SK-N-SH (cell line): ENCODE measurements at places on chromosomes 4 and X.

- H3K36me3 ChIP-seq, result no peaks in the 10 kb centered on the region
- no peaks in the 10 kb centered on the region for H3K4me1 ChIP-seq
- peak overlapping the region; percentile 77 for H3K27ac ChIP-seq
- DNase-seq, result no peak
- H3K4me3 ChIP-seq, result no peak overlapping the region
Observed at GRCh38 chrX:18692541-18692940, 14.9 kb upstream of the PPEF1 start.

DNA sequence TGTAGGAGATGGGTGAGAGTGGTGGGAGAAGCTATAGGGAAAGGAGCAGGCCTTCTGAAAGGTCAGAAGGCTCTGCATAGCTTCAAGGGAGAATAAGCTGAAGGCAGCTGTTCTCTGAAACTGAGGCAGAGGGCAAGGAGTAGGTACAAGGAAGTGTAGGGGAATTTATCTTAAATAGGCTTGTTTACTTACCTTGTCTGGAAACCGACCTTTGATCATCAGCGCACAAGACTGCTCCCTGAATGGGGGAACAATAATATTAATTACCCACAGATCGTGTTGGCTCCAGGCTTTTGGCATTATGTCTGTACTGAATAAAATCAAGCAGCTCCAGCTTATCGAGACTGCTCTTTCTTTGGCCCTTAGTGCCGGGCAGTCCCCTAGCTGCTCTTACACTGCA lies 175.5 kb upstream of the MAGEB16 start:
- H3K27ac ChIP-seq, result no peak overlapping the region
- H3K27me3 ChIP-seq, result no peaks in the 10 kb centered on the region
- H3K36me3 ChIP-seq, result no peaks in the 10 kb centered on the region
- DNase-seq, result no peak
- H3K4me3 ChIP-seq, result no peak overlapping the region
- H3K4me1 ChIP-seq, result no peaks in the 10 kb centered on the region

- no peak for DNase-seq
- no peaks in the 10 kb centered on the region for H3K27me3 ChIP-seq
- H3K27ac ChIP-seq, result no peak overlapping the region
- no peak overlapping the region for H3K4me3 ChIP-seq
- H3K36me3 ChIP-seq, result no peaks in the 10 kb centered on the region
Observed at GRCh38 chrX:42933187-42933586, 155.2 kb upstream of the PPP1R2C start.

DNA sequence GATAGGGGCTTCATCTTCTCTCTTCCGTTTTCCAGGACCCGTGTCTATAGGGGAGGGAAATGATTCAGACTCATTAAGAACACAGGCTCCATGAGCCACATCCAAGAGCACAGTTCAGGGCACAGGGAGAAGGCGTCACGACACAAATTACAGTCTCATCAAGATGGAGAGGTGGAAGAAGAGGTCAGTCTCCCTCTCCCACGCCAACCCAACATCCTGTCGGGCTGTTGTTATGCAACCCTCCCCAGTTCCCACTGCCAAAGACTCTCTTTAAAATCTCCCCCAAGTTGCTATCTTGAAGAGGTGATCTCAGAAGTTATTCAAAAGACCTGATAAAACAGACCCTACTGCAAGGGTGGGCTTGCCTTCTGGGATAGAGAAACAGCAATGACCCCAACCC lies 12.6 kb downstream of the ZMYM3 start:
- no peak for DNase-seq
- H3K4me3 ChIP-seq, result no peak overlapping the region
- no peaks in the 10 kb centered on the region for H3K4me1 ChIP-seq
- H3K36me3 ChIP-seq, result peaks cover 46% of the 10 kb centered on the region; the same call in 1 of the 2 replicates

DNA sequence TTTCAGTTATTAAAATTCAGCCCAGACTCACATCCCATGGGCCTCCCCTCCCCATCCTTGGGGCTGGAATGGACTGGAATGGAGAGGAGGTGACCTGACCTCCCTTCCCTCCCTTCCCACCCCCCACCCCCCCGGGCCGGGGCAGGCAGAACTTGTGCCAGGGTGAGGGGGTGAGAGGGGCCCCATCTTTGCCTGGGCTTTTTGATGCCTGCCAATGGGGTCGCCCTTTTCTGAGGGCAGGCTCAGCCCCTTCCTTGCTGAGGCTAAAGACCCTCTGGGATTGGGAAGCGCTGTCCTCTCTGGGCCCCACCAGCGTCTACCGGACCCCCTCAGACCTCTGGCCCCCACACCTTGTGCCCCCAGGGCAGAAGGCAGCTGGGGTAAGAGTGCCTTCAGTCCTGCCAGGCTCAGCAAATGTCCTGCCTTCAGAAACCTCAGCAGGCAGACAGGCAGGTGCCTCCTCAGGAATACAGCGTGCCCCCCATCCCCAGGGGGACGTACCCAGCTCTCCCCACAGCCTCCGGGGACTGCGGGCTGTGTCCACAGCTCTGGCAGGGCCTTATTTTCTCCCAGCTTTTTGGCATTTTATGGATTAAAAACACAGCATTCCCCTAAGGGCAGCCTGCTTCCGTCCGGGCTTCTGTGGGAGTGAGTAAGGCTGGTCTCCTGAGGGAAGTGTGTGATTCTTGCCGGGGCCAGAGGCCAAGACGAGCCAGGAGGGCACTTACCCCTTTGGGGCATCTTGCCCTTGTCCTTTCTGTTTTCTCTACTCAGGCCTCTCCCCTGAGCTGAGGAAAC lies 12.6 kb upstream of the CCNQ start:
- no peaks in the 10 kb centered on the region for H3K36me3 ChIP-seq
- H3K27me3 ChIP-seq, result peaks cover 68% of the 10 kb centered on the region
- no peak for DNase-seq
- H3K4me3 ChIP-seq, result no peak overlapping the region
- H3K27ac ChIP-seq, result no peak overlapping the region

DNA sequence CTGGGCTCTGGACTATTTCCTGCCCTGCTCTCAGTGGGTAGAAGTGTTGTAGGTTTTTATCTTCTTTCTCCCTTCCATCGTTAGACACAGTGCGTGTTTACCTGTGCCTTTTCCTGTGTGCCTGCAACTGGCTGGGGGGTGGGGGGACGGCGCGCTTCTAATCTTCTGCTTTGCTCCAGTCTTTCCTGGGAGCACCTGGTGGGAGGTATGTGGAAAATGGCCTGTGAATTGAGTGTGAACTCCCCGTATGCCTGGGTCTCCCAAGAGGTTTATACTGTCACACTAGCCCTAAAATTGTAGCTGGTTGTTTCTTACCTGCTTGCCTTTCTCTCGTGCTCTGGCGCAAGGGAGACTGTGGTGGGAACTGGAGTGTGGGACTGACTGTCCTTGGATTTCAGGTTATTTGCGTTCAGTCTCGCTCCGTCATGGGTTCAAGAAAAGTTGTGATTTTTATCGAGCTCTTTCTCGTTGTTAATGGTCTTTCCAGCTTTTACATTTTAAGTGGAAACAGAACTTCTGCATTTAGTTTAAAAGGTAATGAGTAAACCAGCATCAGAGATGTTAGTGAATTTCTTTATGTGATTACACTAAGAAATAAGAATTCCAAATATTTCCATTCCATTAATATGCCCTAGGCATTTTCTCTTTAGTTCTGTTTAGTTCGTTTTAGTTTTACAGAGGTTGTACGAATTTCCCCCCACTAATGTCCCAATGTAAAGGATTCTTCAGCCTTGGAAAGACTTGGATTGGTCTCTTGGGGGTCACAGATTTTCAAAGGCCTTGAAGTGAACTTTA lies 15.3 kb downstream of the MRPL1 start:
- no peak for DNase-seq
- H3K36me3 ChIP-seq, result peaks cover 17% of the 10 kb centered on the region
- H3K4me3 ChIP-seq, result no peak overlapping the region
- no peaks in the 10 kb centered on the region for H3K27me3 ChIP-seq
- H3K4me1 ChIP-seq, result no peaks in the 10 kb centered on the region

- no peaks in the 10 kb centered on the region for H3K36me3 ChIP-seq
- no peak overlapping the region for H3K4me3 ChIP-seq
- H3K4me1 ChIP-seq, result peaks cover 24% of the 10 kb centered on the region; the same call in 1 of the 2 replicates
Observed at GRCh38 chr4:15677507-15677988, 4.1 kb upstream of the FAM200B start.

DNA sequence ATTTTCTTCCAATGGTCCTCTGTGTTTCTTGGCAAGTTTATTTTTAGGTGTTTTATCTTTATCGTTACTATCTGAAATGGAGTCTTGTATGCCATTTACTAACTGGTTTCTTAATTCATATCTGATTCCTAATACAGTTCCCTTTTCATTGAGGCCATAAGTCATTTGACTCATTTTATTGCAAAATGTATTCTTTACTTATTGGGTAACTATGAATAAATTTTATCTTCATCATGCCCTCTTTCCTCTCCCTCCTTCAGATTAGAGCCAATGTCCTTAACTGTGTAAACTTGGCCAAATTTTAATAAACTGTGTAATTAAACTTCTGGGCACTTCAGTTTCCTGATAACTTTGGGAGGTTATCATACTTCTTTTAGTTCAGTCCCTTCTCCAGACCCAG lies 19.3 kb upstream of the MSMO1 start:
- H3K4me1 ChIP-seq, result no peaks in the 10 kb centered on the region
- no peak for DNase-seq
- peaks cover 3% of the 10 kb centered on the region for H3K36me3 ChIP-seq
- H3K27me3 ChIP-seq, result no peaks in the 10 kb centered on the region
- H3K27ac ChIP-seq, result no peak overlapping the region

DNA sequence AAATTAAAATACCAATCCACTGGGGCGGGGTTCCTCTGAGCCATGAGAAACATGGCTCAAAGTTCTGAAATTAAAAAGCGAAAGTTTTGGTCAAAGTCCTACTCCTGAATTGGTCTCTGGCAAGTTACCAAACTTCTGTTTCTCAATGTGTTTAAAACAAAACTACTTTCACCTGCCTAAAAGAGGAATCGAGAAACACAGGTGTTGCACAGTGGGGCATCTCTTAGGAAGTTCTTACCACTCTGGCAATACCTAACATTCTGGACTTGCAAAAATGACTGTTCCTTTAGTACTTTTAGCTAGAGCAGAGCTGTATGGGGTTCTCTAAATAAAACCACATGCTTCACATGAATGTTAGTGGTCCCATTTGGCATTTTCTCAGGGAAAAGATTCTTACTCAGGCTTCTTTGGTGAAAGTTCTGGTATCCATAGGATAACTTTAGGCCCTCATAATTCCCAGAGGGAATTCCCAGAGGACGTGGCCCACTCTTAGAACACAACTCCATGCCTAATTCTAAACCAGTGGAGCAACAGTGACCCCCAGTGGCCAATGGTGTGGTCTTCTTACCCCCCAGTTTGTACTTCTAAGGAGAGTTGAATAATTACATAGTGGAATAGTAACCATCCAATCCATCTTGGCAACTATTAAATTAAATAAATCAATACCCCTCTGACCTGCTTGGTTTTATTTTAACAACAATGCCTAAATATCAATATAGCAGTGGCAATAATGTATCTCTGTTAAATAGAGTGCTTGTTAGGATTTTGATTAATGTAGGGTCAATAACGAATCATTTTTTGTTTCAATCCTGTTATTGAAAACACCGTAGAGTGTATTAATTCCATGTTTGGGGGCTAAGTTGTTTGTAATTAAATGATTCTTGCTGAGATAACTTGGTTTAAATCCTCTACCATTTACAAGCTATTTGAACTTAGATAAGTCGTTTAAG lies 21.9 kb downstream of the BMP3 start:
- H3K4me3 ChIP-seq, result no peak overlapping the region
- no peaks in the 10 kb centered on the region for H3K4me1 ChIP-seq
- peak; percentile 20 for DNase-seq
- no peak overlapping the region for H3K27ac ChIP-seq

GRCh38 chrX:72073633-72074032 lies 58.1 kb downstream of the RTL5 start:
- H3K4me3 ChIP-seq, result no peak overlapping the region
- H3K4me1 ChIP-seq, result peaks cover 36% of the 10 kb centered on the region; the same call in 1 of the 2 replicates
- DNase-seq, result peak; percentile 62
- peak overlapping the region; percentile 43 for H3K27ac ChIP-seq

- no peaks in the 10 kb centered on the region for H3K36me3 ChIP-seq
- no peak overlapping the region for H3K27ac ChIP-seq
- no peaks in the 10 kb centered on the region for H3K27me3 ChIP-seq
- no peaks in the 10 kb centered on the region for H3K4me1 ChIP-seq
- no peak for DNase-seq
- no peak overlapping the region for H3K4me3 ChIP-seq
Observed at GRCh38 chr4:43244688-43245382, 352.3 kb downstream of the GRXCR1 start.

GRCh38 chr4:155263480-155263879 lies 55.0 kb downstream of the NPY2R start:
- no peak overlapping the region for H3K4me3 ChIP-seq
- H3K36me3 ChIP-seq, result no peaks in the 10 kb centered on the region

DNA sequence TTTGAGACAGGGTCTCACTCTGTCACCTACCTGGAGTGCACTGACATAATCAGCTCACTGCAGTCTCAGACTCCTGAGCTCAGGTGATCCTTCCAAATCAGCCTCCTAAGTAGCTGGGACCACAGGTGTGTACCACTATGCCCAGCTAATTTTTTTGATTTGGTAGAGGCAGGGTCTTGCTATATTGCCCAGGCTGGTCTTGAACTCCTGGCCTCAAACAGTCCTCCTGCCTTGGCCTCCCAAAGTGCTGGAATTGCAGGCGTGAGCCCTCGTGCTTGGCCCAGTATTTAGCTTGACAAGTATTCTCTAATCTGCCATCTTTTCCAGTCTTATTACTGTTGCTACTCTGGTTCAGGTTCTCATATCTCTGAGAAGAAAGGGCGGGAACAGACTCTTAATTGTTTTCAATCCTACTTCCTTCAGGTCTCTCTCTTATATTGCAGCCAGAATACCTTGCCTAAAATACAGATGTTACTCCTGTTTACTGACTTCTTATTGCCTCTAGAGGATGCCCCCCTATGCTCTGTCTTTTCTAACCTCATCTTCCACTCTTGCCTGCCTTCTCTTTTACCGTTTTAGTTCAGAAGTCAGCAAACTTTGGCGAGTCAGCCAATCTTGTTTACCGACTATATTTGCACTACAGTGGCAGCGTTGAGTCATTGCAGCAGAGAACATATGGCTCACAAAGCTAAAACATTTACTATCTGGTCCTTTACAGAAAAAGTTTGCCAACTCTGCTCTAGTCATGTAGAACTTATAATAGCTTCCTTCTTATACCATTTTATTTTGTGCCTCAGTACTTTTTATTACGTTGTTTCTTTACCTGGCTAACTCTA lies 19.0 kb downstream of the MRPL1 start:
- H3K4me3 ChIP-seq, result no peak overlapping the region
- peaks cover 2% of the 10 kb centered on the region; the same call in 1 of the 2 replicates for H3K4me1 ChIP-seq
- peaks cover 15% of the 10 kb centered on the region for H3K36me3 ChIP-seq
- DNase-seq, result no peak
- no peaks in the 10 kb centered on the region for H3K27me3 ChIP-seq
- no peak overlapping the region for H3K27ac ChIP-seq

DNA sequence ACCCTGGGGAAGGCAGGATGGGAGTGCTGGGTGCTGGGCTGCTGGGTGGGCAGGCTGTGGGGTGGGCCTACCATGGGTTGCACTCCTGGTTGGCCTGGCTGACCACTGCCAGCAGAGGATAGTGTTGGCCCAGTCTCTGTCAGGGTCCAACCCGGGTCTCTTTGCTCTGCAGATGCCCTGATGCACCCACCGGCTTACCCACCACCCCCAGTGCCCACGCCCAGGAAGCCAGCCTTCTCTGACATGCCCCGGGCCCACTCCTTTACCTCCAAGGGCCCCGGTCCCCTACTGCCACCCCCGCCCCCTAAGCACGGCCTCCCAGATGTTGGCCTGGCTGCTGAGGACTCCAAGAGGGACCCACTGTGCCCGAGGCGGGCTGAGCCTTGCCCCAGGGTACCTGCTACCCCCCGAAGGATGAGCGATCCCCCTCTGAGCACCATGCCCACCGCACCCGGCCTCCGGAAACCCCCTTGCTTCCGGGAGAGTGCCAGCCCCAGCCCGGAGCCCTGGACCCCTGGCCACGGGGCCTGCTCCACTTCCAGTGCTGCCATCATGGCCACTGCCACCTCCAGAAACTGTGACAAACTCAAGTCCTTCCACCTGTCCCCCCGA lies 14.2 kb upstream of the ADD1 start:
- H3K27ac ChIP-seq, result no peak overlapping the region
- H3K4me3 ChIP-seq, result no peak overlapping the region
